ENCODE measurements at places on chromosomes 5 and 9.

GRCh38 chr5:72562717-72563116 is 55.5 kb upstream of the ZNF366 start:
- no peak for DNase-seq

- no peak for DNase-seq
Measured at GRCh38 chr9:132020272-132020671, 59.4 kb downstream of the MED27 start.

- DNase-seq: no peak
Measured at GRCh38 chr5:135881244-135881643, 14.4 kb downstream of the IL9 start.

DNA sequence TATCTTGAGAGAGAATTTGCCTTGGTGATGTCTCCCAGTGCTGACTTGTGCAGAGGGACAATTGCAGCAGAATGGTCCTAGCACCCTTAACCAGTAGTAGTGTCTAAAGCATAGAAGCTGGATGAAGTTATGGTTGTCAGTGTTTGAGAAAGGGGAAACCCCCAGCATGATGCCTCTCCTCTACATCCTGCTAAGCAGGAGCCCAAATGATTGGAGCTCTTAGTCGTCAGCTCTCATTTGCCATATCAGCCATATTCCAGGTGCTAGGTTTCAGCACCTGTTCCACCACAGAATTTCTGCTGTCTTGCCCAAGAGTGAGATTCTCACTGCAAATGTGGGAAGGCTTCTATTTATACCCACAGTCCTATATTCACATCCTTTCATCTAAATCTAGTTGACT is 43.7 kb upstream of the RFX3 start:
- no peak for DNase-seq

GRCh38 chr9:33818847-33819500 is 2.0 kb downstream of the UBE2R2 start:
- no peak for DNase-seq

GRCh38 chr9:127875306-127875966 is 2.0 kb downstream of the AK1 start:
- no peak for DNase-seq

- DNase-seq: no peak
Measured at GRCh38 chr5:33010846-33011245, 299.7 kb downstream of the NPR3 start.

DNA sequence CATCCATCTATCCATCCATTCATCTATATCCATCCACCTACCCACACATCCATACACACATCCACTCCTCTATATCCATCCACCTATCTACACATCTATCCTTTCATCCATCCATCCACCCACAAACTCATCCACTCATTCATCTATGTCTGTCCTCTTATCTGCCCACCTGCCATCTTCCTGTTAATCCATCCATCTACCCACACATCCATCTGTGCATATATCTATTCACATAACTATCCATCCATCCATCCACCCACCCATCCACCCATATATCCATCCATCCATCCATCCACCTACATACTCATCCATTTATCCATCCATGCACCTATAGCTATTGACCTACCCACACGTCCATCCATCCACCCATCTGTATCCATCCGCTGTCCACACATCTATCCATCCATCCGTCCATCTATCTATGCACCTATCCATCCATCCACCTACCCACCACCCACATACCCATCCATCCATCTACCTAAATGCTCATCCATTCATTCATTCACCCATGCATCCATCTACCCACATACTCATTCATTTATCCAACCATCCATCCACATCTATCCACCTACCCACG is 182.1 kb upstream of the TBC1D2 start:
- no peak for DNase-seq

- no peak for DNase-seq
Measured at GRCh38 chr5:171152382-171152781, 156.7 kb upstream of the TLX3 start.

- no peak for DNase-seq
Measured at GRCh38 chr9:135178498-135178897, 91.0 kb downstream of the OLFM1 start.

DNA sequence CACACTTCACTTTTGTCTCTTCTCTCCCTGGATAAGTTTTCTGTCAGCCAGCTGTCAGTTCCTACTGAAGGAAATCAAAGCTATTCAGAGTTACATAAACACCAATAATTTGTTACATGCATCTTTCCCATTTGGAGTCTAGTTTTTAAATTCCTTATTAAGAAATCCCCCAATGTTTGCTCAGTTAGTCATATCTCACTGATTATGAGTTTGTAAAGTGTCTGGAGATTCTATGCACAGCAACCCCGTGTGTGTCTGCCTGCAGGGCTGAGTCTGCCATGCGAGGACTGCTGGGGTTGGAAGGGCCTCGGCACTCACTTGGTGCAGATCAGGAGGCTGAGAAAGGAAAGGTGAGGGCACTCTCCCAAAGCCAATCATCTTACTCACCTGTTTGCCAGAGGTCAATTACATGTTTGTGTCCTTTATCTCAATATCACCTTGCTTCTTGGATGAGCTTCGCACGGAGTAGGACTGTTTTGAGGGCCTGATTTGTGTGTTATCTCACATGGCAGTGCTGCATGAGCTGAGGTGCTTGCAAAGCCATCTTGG is 3.3 kb downstream of the ANKRD34B start:
- no peak for DNase-seq

Measured in CD4-positive, alpha-beta T cell treated with Interferon alpha-2 for 1 hour (primary cell).